Upper lobe of left lung (tissue), 6 donors: ENCODE measurements at places on chromosomes 13 and 19. TPM values are rescaled to one million over a fixed set of nuclear protein-coding genes. Genes with fewer than 3 reads are reported as not detected.

The CGB3 gene
- total RNA-seq: not detected

The ZNF681 gene
- 1.7 TPM for total RNA-seq

The LILRB4 gene
- total RNA-seq: 3.8 TPM

The ATP4A gene
- total RNA-seq: not detected

The TJP3 gene
- total RNA-seq: 28.0 TPM

The SLC8A2 gene
- not detected for total RNA-seq

DNA sequence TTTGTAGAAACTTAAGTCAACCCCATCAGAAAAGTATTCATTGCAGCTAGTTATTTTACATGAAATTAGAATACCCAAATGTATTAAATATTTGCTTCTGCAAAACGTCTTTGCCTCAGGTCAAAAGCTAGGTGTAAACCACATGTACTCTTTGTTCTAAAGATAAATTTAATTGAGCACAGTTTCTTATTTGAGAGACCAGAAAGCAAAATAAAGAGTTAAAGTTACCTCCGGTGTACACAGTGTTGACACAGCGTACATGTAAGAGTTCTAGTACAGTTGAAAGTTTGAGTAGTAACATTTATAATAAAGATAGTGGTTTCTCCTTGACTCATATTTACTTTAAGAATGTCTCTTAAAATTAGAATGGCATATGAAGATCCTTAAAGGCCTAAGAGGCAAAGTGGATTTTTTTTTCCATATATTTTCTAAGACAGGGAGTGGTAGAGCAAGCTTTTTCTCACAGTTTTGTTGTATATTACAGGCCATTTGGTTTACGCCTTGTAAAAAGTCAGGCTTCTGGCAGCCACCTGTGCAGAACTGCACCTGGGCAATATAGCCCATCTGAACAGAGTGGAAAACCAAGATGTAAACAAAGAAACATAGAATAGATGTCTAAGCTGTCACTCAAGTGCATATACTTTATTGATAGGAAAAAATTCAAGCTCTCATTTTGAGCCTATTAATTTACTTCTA is 2.9 kb downstream of the LRCH1 start:
- H3K4me3 ChIP-seq: peak overlapping the region; percentile 97
- H3K27ac ChIP-seq: peak overlapping the region; percentile 88
- H3K4me1 ChIP-seq: peaks cover 36% of the 10 kb centered on the region

DNA sequence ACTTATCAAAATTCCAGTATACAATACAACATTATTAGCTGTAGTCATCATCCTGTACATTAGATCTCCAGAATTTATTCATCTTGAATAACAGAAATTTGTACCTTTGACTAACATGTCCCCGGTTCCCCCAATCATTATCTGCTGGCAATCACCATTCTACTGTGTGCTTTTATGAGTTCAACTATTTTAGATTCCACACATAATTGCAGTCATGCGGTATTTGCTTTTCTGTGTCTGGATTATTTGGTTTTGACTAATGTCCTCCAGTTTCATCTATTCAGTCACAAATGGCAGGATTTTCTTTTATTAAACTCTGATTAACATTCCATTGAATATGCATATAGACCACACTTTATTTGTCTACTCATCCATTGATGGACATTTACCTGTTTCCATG is 530.7 kb upstream of the SLITRK1 start:
- no peak for DNase-seq
- no peak overlapping the region for H3K4me3 ChIP-seq
- no peak overlapping the region for H3K27ac ChIP-seq
- no peaks in the 10 kb centered on the region for H3K27me3 ChIP-seq
- H3K36me3 ChIP-seq: no peaks in the 10 kb centered on the region

DNA sequence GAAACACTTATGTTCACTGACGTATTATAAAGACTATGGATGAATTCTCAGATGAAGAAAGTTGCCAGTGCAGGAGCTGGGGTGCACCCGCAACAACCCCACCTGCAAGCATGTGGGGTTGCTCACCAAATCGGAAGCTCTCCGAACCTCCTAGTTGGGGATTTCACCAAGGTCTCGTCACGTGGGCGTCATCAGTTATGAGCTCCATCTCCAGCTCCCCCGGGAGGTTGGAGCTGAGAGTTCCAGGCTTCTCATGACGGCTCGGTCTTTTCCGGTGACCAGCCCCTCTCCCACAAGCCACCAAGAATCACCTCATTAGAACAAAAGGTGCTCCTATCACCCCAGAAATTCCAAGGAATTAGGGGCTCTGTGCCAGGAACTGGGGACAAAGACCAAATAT is 46.1 kb upstream of the TUBGCP3 start:
- no peaks in the 10 kb centered on the region for H3K4me1 ChIP-seq
- H3K4me3 ChIP-seq: no peak overlapping the region
- no peaks in the 10 kb centered on the region for H3K27me3 ChIP-seq
- no peaks in the 10 kb centered on the region for H3K36me3 ChIP-seq
- DNase-seq: no peak

DNA sequence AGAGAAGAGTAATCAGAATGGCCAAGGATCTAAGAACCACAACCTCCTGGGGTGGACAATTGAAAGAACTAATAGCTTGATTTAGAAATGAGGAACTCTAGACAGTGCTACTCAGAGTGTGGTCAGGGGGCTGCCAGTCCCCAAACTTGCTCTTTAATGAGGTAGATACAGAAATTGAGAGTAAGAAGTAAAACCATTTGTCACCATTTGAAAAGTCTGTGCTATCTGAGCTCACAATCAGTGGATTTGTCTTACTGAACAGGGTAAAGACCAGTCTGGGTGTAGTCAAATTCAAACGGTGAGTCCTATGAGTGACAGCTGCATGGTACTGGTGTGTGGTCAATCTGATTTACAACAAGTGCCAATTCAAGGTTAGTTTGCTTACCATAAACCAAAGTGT is 118.9 kb downstream of the KL start:
- no peak overlapping the region for H3K27ac ChIP-seq
- H3K27me3 ChIP-seq: no peaks in the 10 kb centered on the region
- peaks cover 49% of the 10 kb centered on the region for H3K36me3 ChIP-seq
- DNase-seq: no peak
- H3K4me3 ChIP-seq: no peak overlapping the region
- peaks cover 12% of the 10 kb centered on the region for H3K4me1 ChIP-seq

DNA sequence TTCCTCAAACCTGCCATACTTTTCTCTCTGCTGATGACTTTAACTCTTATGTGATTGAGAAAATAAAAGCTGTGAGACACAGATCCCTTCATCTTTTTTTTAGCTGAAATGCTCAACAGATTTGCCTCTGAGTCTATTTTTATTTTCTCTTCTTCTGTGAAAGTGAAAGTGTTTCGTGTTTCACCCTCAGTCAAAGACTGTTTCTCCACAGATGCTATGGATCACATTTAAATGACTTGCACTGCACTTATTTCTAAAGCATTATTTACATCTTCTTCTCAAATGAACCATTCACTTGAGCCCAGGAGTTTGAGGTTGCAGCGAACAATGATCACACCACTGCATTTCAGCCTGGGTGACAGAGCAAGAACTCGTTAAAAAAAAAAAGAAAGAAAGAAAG is 890.1 kb upstream of the PCDH20 start:
- no peak for DNase-seq
- H3K27me3 ChIP-seq: no peaks in the 10 kb centered on the region
- no peaks in the 10 kb centered on the region for H3K4me1 ChIP-seq
- H3K36me3 ChIP-seq: no peaks in the 10 kb centered on the region

DNA sequence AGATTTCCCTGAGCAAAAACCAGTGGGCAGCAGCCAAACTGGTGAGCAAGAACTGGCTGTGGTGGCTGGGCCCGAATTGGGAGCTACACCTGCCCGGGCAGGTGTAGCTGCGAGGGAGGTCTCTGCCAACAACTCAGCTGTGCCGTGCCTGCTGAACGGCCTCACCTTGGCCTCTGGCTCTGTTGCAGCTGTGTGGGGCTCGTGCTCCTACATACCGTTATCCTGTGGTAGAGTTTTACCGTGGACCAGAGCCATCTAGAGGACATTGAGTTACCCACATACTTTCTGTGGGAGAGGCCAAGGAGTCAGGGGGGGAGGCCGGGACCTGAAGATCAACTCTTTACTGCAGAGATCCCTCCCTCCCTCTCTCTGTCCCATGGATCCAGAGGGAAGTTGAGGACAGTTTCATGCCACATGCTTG is 113.2 kb downstream of the TM9SF2 start:
- H3K4me3 ChIP-seq: no peak overlapping the region

GRCh38 chr13:49098198-49098597 is 121.9 kb upstream of the MLNR start:
- DNase-seq: no peak
- H3K36me3 ChIP-seq: no peaks in the 10 kb centered on the region
- H3K27ac ChIP-seq: peak overlapping the region; percentile 59

DNA sequence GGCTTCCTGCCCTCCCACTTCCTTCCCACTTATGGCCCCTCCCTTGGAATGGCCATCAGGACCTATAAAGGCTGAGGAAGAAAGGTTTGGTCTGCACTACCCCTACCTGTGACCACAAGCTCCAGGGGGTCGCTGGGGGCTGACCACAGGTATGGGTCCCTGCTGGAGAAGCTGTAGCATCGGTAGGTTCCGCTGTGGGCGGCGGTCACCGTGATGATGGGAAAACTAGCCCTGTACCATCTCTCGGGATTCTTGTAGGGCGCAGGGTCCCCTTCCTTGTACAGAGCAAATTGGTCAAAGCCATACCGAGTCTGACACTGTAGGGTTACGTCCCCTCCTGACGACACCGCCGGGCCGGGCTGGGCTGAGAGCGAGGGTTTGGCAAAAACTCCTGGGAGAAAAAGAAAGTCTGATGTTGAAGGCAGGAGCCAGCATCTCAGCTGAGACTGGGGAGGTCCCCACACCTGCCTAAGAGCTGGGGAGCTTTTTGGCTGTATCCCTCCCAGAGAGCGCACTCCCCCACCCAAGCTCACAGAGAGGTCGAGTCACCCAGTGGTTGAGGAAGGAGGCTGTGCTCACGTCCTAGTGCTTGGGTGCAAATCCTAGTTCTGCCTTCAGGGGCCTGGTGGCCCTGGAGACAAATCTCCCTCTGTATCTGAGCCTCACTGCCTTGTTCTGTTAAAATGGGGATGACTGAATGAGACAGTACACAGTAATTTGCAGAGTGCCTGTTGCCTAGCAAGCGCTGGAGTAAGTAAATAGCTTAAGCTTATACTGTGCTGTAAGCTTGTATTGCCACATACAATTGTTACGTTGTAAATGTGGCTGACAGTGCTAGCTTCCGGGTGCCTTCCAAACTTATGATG is 10.4 kb downstream of the GP6 start:
- peak; percentile 72 for DNase-seq
- no peak overlapping the region for H3K4me3 ChIP-seq

GRCh38 chr19:17202249-17202648 is 12.9 kb upstream of the USE1 start:
- no peak overlapping the region for H3K27ac ChIP-seq
- H3K4me3 ChIP-seq: no peak overlapping the region
- no peaks in the 10 kb centered on the region for H3K4me1 ChIP-seq
- DNase-seq: no peak
- H3K36me3 ChIP-seq: peaks cover 22% of the 10 kb centered on the region

- no peaks in the 10 kb centered on the region for H3K27me3 ChIP-seq
- H3K4me3 ChIP-seq: no peak overlapping the region
- no peak overlapping the region for H3K27ac ChIP-seq
- H3K36me3 ChIP-seq: no peaks in the 10 kb centered on the region
- no peak for DNase-seq
Measured at GRCh38 chr19:28170066-28170465, 1042.9 kb downstream of the UQCRFS1 start.

GRCh38 chr19:9627856-9628255 is 6.8 kb upstream of the ZNF561 start:
- H3K4me1 ChIP-seq: no peaks in the 10 kb centered on the region
- no peak for DNase-seq
- H3K27me3 ChIP-seq: no peaks in the 10 kb centered on the region
- no peaks in the 10 kb centered on the region for H3K36me3 ChIP-seq
- no peak overlapping the region for H3K4me3 ChIP-seq
- no peak overlapping the region for H3K27ac ChIP-seq

GRCh38 chr13:33528896-33529295 is 243.3 kb upstream of the STARD13 start:
- H3K27ac ChIP-seq: no peak overlapping the region
- H3K4me3 ChIP-seq: no peak overlapping the region
- no peak for DNase-seq
- H3K4me1 ChIP-seq: no peaks in the 10 kb centered on the region
- no peaks in the 10 kb centered on the region for H3K27me3 ChIP-seq
- H3K36me3 ChIP-seq: no peaks in the 10 kb centered on the region

DNA sequence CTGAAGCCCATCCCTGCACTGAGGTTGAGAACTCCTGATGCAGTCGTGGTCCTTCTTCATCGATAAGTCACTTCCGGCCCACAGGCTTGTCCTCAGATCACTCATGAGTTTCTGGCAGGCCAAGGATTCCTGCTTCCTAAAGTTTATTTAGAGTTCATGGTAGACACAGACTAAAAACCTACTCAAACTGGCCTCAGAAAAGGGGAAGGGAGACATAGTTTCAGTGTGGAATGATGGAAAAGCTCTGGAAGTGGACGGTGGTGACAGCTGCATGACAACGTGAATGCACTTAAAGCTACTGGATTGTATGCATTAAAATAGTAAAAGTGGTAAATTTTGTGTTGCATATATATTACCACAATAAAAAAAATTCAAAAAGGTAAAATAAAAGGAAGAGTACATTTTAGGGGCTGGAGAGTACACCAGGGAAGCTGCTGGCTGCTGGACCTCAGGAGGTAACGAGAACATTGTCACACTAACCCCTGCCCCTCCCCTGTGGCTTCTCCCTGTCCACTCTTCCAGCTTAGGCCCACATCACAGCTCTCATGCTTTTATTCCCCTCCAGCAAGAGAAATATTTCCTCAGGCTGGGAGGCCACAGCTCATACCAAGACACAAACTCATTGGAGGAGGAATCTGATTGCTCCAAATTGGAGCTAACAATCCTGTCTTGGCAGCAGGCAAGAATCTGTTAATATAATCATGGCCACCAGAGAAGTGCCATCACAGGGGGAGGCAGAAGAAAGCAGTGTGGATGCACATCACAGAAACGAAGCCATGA is 741.0 kb downstream of the UQCRFS1 start:
- no peaks in the 10 kb centered on the region for H3K27me3 ChIP-seq
- H3K4me3 ChIP-seq: no peak overlapping the region

GRCh38 chr19:33235269-33235995 is 9.8 kb upstream of the SLC7A10 start:
- H3K4me3 ChIP-seq: no peak overlapping the region
- H3K27ac ChIP-seq: no peak overlapping the region
- DNase-seq: peak; percentile 73

- no peaks in the 10 kb centered on the region for H3K36me3 ChIP-seq
- H3K27ac ChIP-seq: no peak overlapping the region
Measured at GRCh38 chr13:49216334-49216733, 3.8 kb upstream of the MLNR start.

DNA sequence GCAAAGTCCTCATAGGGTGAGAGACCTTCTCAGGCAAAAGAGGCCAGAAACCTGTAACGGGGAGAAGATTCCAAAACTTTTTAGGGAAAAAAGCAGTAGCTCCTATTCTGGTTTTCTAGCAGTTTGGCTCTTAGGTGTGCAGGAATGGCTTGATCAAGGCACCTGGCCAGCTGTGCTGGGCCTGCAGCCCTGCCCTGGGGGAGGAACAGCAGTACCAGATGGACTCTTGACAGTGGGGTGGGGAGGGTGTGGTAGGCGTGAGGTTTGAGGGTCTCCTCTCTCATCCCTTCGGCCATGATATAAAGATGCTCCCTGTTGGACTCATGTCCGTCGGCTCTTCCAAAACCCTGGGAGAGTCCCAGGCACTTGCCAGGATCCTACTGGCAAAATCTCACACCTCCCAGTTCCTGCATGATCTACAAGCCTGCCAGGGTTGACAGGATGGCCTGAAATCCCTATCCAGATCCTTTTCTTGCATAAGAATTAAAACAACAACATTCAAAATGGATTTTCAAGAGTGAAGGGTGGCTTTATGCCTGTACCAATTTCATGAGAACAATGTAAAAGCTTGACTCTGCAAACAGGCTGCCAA is 120.4 kb downstream of the IER2 start:
- H3K4me1 ChIP-seq: no peaks in the 10 kb centered on the region
- no peak overlapping the region for H3K4me3 ChIP-seq
- H3K36me3 ChIP-seq: no peaks in the 10 kb centered on the region
- H3K27ac ChIP-seq: no peak overlapping the region
- no peaks in the 10 kb centered on the region for H3K27me3 ChIP-seq
